Left cardiac atrium (tissue), 4 donors: ENCODE measurements at places on chromosomes 11 and 22. TPM values are rescaled to one million over a fixed set of nuclear protein-coding genes. Genes with fewer than 3 reads are reported as not detected.

DNA sequence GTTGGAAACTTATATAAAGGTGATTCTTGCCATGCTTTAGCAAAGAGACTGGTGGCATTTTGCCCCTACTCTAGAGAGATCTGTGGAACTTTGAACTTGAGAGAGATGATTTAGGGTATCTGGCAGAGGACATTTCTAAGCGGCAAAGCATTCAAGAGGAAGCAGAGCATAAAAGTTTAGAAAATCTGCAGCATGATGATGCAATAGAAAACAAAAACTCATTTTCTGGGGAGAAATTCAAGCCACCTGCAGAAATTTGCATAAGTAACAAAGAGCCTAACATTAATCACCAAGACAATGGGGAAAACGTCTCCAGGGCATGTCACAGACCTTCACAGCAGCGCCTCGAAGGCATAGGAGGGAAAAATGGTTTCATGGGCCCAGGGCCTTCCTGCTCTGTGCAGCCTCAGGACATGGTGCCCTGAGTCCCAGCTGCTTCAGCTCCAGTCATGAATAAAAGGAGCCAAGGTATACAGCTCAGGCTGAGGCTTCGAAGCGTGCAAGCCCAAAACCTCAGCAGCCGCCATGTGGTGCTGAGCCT is 83.4 kb downstream of the MRTFA start:
- no peak for DNase-seq

TTC38 gene
- 23.1 TPM for total RNA-seq

GRCh38 chr11:122656631-122657101 is 1.1 kb downstream of the UBASH3B start:
- peak; percentile 31 for DNase-seq

DNA sequence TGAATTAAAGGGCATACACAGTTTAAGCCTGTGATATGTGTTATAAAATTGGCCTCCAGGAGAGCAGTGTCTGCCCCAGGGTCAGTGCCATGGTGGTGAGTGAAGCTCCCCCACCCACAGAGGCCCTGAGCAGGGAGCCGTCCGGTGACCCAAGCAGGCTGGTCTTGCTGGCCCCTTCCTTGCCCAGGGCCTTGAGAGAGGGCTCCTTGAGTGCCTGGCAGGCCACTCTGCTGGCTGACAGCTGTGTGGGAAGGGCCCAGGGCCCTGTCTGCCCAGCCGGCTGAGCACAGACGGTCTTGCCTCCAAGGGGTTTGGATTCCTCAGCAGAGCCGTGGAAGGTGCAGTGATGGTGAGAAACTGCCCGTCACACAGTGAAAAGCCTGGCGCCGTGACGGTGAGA is 25.9 kb downstream of the PTDSS2 start:
- DNase-seq = no peak

- no peak for DNase-seq
Measured at GRCh38 chr22:32410459-32410858, 1.6 kb downstream of the RTCB start.

GRCh38 chr11:15258433-15259165 is 143.9 kb downstream of the INSC start:
- no peak for DNase-seq

DNA sequence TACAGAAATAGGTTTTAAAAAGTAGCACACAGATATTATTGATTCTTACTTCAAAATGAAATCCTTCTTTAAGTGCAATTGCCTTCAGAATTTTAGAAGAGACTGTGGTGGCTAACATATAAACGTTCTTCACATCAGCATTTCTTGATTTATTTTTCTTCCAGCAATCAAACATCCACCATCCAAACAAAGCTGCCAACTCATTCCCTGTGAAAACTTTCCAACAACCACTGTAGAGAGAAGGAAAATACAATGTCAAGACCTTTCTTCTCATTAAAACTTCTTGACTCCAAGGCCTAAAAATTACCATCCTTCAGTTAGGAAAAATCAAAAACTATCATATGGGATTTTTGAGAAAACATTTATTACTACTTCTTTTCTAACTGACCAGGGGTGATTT is 34.0 kb upstream of the P4HA3 start:
- DNase-seq = no peak

CCDC15 gene
- 0.82 TPM for total RNA-seq

DNA sequence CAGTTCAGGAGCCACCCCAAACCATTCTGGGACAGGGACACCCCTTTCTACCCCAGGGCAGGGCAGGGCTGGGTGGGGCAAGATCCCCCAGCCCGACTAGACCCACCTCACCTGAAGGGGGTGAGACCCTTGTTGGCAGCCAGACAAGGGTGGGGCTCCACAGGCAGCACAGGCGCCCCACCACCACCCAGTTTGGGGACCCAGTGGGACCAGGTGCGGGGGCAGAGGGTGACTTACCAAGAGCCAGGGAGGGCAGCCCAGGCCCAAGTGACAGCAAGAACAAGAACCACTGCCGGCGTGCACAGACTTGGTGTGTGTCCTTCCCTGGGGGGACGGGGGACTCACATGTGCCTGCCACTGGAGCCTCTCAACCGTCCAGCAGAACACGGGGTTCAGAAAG is 2.2 kb downstream of the ADM2 start:
- no peak for DNase-seq

CADM1 gene
- 25.0 TPM for total RNA-seq

FAM111B gene
- 2.9 TPM for total RNA-seq

GRCh38 chr11:10657308-10658271 is 36.0 kb downstream of the IRAG1 start:
- DNase-seq = no peak

DNA sequence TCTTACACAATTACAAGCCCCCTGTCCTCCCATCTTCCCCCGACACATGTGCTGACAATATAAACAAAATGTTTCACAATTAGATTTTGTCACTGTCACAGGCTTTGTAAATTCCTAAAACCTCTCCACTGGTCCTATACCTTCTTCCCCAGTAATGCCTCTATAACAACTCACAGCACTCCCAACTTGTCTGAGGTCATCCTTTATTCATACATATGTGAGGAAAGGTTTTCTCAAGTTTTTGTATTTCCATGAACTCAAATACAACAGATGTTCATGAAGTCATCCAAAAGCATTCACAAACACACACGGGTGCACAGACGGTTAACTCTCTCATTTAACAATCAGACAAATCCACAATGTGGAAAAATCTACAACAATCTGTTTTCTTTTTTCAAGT is 1.9 kb downstream of the OR52H1 start:
- no peak for DNase-seq

- DNase-seq = no peak
Measured at GRCh38 chr11:29312812-29313211, 704.0 kb downstream of the KCNA4 start.

- no peak for DNase-seq
Measured at GRCh38 chr11:8775734-8776133, 93.1 kb downstream of the RPL27A start.

CEND1 gene
- total RNA-seq = 0.58 TPM

GSTP1 gene
- total RNA-seq = 314 TPM

DNA sequence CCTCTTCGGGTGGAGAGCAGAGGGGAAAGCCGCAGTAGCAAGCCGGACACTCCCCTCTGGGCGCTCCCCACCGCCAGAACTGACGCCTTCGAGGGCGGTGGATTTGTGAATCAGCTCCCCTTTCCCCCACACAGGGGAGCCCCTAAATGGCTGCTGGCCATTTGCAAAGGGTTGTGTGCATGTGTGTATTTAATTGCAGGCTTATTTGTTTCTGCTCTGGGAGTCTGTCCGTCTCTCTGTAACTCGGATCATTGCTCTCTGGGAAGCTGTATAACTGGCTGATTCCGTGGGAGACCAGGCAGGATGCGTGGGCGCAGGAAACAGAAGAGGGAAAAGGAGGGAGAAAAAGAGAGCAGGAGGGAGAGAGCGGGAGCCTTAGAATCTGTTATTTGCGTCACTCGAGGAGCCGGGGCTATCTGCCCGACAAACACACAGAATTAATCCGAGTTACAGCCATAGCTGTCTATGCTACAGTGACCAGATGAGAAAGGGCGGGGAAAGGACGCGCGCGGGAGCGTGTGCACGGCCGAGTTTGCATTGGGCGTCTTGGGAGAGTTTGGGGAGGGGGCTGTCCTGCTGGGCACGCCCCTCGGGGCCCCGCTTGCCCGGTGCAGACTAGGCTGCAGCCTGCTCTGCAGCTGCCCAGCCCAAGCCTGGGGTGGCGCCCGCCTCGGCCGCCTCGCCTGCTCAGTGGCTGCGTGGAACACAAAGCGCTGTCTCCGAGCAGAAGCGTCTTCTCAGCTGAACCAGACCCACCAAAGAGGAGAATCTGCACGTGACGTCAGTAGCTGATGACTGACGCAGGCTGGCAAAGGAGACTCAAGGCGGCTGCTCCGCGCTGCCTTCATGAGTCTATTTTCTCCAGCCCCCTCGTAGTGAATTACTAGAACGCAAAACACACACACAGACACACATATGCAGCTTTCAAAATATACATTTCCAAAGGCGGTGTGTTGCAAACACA is 105.3 kb upstream of the HSD17B12 start:
- peak; percentile 38 for DNase-seq

DNA sequence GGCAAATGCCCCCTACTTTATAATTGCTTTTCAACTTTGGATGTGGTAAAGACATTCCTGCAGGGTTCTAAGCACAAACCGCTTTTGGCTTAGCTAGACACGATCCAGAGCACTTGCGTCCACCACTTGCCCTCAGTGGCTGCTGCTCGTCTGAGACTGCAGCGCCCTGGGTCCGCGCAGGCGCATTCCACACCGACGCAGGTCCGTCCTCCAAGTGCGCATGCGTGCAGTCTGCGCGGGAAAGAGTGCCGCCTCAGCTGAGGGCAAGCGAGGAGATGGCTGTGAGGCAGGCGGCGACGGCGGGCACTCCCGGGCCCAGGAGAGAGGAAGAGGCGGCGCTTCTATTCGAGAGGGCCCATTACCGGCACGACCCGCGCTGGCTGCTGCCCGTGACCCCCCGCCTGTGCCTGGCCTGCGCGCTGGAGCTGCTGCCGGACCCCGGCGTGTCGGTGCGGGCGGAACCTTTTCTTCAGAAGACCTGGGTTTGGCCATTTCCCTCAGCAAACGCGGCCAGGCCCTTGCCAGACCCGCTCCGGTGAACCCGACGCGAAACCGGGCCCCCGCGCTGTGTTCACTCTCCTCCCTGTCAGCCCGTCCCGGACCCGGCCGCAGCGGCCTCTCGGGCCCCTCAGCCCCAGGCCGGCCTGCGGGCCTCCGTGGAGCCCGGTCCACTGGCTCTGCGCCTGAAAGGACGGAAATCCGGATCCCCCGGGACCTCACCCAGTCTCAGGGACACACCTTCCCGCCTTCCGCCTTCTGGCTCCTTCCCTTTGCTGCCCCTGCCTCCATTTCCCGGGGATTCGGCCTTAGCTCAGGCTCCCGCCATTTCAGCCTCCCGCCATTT is at the start of gene MEI1:
MEI1 (plus strand) TSS at position 240 of the 844 bp plus-strand sequence; CDS start at position 276, 36 bp downstream.
- peak; percentile 92 for DNase-seq

DNA sequence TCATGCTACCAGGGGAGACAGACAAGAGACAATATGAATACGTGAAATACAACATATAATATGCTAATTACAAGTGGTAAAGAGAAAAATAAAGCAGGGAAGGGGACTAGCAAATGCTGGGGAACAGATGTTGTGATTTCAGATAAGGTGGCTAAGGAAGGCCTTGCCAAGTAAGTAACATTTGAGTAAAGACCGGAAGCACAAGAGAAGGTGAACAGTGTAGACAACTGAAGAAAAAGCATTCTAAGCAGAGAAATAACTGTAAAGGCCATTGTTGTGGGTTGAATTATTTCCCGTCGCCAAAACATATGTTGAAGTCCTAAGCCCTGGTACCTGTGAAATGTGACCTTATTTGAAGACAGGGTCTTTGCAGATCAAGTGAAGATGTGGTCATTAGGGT is 63.7 kb upstream of the EED start:
- DNase-seq = no peak

- no peak for DNase-seq
Measured at GRCh38 chr11:23919455-23919854, 577.4 kb upstream of the LUZP2 start.

GRCh38 chr11:41045266-41045665 is 414.2 kb downstream of the LRRC4C start:
- DNase-seq = no peak

- no peak for DNase-seq
Measured at GRCh38 chr22:23598805-23599518, 18.9 kb upstream of the IGLL1 start.

DNA sequence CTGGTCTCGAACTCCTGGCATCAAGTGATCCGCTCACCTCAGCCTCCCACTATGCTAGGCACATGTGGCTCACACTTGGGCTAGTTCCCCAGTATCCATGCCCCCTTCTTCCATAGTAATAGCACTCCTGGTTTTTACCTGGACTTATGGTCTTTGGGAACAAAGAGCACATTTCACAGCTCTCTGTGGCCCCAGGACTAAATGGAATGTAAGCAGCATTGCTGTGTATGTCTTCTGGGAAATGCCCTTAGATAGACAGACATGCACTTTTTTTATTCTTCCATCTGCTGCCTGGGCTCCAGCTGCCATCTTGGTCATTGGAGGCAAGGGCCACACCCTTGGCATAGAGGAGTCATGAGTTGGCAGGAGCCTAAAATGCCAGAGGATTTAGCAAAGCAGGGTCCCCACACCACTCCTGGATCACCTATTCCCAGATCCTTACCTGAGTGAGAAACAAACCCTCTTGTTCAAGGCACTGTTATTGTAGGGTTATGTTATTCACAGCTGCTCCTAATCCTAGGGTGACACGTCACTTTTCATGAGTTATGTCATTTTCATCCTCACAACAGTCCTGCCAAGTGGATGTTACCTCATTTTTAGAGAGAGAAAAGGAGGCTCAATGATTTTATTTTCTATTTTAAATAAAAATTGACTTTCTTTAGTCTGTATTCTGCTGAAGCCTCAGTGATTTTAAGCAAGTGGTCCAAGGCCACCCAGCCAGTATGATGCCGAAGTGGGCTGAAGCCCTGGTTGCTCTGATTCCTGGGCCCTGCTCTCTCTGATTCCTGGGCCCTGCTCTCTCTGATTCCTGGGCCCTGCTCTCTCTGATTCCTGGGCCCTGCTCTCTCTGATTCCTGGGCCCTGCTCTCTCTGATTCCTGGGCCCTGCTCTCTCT is 15.7 kb upstream of the GDPD5 start:
- no peak for DNase-seq

C11orf87 gene
- not detected for total RNA-seq

DNA sequence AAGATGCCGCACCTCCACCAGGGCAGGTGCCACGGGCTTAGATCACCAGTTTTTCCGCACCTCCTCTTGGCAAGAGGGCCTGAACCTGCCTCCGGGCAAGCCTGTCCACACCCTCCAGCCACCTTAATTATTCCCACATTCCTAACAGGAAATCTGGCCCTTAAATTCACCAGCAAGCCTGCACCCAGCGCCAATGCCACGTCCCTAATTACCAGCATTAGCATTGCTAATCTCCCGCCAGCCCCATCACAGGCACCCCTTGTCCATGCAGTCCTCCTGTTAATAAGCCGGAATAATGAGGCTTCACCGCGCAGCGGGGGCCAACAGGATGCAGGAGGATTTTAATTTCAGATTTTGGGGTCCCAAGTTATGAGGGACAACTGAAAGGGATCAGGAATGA is 69.7 kb downstream of the PHF21B start:
- no peak for DNase-seq

DNA sequence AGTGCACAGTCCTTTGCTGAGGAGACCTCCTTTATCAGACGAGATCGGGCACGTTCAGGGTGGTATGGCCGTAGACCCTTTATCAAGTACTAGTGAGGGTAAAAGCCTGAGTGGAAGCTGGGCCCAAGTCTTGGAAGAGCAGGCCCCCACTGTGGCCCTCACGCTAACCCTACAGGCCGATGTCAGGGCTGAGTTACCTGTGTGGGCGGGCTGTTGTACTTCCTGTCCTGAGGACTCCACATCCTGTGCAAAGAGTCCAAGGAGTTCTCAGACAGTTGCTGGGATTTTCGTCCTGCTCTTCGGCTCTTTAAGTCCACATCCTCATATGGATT is 34.9 kb downstream of the RPL27A start:
- DNase-seq = no peak
